NCI-H2227 treated with DMSO at 0.1 percent for 48 hours (cell line): ENCODE measurements at places on chromosomes 4 and X.

DNA sequence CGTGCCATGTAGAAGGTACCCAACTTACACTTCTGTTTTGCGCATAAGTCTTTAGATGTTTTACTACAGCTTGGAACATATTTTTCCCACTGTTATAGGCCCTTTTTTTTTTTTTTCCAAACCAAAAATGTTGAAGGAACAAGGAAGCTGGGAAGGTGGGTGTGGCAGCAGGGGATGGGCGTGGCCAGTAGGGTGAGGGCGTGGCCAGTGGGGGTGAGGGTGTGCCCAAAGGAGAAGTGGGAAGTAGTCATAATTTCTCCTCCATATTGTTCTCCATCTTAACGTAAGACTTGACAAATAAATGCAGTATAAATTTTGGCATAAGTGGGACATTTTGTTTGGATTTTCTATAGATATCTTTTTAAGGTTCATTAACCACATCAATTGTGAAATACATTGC is 30.4 kb downstream of the CLDN22 start:
- DNase-seq, result no peak

DNA sequence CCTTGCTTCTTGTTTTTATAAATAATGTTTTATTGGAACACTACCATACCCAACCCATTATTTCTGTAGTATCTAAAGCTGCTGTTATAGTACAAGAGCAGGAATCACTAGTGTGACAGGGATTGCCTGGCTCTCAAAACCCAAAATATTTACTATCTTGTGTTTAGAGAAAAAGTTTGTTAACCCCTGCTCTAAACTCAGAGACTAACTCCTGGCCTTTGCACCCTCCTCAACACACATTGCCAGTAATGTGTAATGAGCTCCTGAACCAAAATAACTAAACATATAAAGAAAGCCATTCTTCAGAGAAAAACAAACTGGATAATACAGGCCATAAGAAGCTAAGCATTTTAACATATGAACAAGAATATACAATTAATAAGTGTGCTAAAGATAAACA is 8.2 kb upstream of the FAT4 start:
- DNase-seq, result no peak

GRCh38 chrX:44876086-44876485 is 3.1 kb downstream of the KDM6A start:
- DNase-seq, result no peak

GRCh38 chrX:53440621-53441517 is 6.7 kb upstream of the HSD17B10 start:
- no peak for DNase-seq

DNA sequence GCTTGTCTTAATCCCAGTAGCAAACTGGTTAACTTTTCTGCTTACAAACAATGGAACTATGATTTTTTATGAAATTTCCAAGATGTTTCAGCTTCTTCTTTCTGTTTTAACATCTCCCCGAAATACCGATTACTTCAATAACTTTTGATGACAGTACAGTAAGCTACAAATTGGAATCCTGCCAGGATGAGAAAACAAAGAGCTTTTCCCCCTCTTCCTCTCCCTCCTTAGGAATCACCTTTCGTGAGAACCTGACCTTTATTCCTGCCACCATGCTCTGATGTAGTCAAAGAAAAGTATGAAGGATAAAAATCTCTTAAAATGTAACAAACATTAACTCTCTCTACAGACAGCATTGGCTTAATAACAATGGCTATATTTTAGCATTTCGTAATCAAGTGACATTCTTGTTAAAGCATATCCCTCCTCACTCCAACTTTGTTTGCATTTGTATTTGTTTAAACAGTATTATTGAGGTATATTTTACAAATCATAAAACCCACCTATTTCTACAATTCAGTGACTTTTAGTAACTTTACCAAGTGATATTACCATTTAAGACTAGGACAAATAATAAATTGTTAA is 148.7 kb upstream of the NAP1L5 start:
- no peak for DNase-seq

- no peak for DNase-seq
These were observed 71.8 kb downstream of the FAM13A start for GRCh38 chr4:88985088-88985773.

DNA sequence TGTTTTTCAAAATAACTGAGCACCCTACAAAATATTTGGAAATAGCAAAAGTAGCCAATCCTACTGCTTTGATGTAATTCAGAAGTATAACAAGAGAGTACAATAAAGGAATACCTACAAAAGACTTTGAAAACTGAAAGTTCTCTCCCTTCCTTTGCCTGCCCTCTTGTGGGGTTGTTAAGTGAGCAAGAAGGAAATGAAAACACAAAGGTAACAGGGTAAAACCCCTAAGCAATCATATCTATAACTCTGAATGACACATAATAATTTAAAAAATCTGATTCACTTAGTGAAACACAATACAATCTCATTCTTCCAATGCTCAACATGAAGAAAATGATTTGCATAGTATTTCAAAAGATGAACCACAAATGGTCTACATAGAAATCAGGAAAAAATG is 98.2 kb downstream of the FRYL start:
- no peak for DNase-seq

- DNase-seq, result no peak
These were observed 384.9 kb upstream of the SLC7A11 start for GRCh38 chr4:138627096-138627495.

GRCh38 chr4:16122308-16122711 is 38.5 kb upstream of the PROM1 start:
- DNase-seq, result no peak

GRCh38 chr4:79147251-79147650 is 178.6 kb downstream of the NAA11 start:
- no peak for DNase-seq

- no peak for DNase-seq
These were observed 2.4 kb downstream of the STX18 start for GRCh38 chr4:4539481-4539880.

DNA sequence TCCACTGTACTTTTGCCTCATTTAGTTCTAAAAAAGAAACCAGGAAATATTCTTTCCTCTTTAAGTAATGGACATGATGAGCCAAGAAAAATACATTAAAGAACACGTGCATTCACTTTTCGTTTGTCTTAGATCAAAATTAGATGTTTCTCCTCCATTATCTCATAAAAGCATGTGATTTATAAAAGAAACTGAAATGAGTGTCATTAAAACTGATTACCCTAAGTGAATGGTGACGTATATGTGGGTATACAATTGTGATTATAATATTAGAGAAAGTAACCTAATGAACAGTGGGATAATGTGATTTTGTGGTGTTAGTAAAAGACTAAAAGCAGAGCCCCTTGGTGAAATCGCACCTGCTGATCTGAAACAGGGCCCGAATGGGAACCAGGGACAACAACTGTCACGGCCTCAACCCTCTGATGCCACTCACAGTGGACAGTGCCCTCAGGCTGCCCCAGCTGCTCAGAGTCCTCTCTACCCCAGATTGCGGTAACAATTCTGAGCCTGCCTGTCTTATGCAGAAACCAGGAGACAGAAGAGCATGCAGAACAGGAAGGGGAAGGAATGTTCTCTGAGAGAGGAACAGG is 25.7 kb upstream of the HS6ST2 start:
- no peak for DNase-seq

DNA sequence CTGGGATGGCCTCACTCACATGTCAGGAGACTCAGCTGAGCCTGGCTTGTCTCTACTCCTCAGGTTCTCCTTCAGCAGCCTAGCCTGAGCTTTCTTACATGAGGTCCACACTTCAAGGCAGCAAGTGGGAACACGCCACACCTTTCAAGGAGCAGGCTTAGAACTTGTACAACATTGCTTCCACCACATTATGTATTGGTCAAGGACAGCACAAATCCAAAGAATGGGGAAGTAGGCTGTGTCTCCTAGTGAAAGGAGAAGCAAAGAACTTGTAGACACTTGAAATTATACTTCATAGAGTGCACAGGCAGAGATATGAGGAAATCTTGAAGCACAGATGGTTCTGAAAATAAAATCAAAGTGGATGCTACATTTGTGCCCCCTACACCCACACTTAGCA is 120.9 kb upstream of the NOCT start:
- no peak for DNase-seq

DNA sequence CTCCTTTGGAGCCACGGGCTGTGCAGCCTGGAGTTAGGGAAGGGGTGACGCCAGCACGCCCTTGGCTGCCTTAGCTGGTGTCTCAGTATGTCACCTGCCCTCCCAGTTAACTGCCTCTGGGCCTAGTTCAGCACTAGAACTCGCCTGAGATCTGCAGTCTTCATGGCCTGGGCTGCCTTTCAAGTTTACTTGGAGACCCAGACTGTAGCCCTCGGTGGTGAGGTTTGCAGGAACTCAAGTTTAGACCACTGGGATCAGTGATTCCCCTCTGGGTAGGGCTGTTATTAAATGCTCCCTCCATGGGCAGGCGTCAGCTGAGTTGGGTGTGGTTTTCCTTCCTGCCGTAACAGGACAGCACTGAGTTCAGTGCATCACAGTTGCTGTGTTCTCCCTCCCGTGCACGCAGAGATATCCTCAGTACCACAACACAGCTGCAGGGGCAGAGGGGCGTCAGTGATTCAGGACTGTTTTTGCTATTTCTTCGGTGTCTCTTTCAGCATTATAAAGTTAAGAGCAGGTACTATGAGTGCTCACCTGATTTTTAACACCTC is 30.5 kb downstream of the PLAC8 start:
- no peak for DNase-seq

DNA sequence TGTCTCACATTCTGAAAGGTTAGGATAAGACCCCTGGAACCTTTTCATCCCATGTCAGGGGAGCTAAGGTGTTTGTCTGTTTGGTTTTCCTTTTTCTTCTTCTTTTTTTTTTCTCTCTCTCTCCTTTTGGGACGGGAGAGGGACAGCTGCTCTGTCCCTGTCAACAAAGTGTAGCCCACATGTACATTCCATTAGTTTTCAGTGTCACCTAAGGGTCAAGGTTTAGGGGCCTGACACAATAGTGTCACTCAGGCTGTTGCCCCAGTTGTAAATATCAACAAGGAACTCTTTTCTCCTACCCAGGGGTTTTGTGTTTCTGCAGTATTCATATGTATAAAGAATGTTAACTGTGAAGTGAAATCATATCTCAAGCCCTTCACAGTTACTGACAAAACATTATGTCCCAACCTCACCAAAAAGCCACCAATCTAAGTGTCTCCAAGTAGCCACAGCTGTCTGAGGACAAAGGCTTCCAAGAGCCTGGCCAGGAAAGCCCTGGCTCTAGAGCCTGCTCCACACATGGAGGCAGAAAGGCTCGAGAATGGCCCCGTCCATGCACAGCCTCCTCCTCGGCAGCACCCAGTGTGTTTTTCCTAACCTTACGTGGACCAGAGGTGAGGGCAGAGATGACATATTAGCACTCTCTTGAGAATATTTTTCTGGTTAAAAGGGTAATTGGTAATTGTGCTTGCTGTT is 9.4 kb downstream of the IRF2 start:
- no peak for DNase-seq

GRCh38 chrX:140817943-140818342 is 108.4 kb downstream of the LINC00632 start:
- DNase-seq, result no peak

DNA sequence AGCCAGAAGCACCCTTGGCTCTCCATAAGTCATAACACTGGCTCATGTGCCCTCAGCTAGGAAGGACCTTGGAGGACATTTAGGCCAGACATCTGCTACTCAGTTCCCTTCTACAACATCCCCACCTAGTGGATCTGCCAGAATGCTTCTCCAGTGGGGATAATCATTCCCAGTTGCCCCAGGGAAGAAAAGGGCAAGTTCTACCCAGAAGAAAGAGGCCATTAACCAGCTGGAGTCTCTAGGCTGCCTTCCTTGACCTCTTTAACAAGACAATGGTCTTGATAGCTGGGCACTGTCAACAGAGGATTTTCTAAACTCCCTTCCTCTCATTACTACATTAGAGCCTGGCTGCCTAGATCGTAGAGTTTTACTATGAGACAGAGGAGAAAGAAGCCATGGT is 42.0 kb downstream of the LGI2 start:
- DNase-seq, result no peak

GRCh38 chr4:167032871-167033270 is 201.4 kb downstream of the SPOCK3 start:
- no peak for DNase-seq

DNA sequence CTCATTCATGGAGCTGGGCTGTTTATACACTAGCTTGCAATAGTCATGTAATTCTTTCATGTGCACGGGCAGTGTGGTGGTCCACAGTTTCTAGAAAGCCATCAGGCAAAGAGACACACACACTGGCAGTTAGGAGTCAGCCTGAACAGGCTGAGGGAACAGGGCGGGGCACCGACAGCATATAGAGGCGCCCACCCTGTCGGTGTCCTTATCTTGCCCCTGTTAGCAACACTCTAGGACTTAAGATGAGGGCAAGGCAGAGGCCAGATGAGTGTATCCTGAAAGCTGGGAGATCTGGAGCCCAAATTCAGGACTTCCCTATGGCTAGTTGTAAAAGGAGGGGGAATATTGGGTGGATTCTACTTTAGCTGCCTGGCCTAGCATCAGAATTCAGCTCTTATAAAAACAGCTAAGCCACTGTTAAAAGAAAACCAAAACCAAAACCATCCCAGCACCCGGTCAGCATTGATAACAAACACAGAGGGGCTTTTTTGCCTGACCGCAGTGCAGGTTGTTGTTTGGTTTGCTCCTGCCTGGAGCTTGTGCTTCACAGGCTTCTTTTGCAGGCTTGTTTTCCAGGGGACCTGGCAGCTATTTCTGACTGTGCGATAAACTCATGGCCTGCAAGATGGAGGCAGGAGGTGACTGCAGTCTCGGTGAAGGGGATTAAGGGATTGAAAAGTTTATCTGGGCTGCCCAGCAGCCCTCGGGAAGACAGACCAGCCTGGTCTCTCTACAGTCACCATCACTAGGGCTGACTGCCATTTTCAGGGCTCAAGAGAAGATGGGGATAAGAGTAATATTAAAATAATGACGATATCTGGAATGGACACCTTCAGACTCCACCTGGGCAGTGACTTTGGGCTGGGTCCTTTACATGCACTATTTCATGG is 638.9 kb downstream of the MID1IP1 start:
- no peak for DNase-seq

DNA sequence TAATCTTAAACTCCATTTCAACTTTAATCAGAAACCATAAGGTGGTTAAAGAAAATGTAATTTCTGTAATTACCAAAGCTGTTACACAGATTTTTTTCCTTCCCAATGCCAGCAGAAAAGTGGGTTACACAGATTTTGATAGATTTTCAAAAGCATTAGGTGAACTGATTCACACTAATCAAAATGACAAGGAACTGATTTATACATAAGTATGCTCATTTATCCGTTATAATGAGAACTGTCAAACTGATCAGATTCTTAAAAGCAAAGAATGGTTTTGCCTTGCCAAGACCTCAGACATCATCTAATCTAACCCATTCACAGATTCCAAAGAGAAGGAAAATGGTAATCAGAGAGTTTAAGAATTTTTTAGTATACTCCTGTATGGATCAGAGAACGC is 5.2 kb downstream of the UGDH start:
- no peak for DNase-seq
